ENCODE measurements at places on chromosomes 11 and 22. TPM values are rescaled to one million over a fixed set of nuclear protein-coding genes. Genes with fewer than 3 reads are reported as not detected.
A peak's percentile ranks its signal among the peaks of the same experiment; 100 is the strongest.

GRCh38 chr22:44940130-44940529 lies 69.7 kb downstream of the PHF21B start:
- no peak for DNase-seq

GRCh38 chr11:69158301-69159149 lies 2.8 kb downstream of the SMIM38 start:
- no peak for DNase-seq

- DNase-seq: peak; percentile 72
These were observed 14.6 kb downstream of the MRGPRF start for GRCh38 chr11:68998390-68998911.

DNA sequence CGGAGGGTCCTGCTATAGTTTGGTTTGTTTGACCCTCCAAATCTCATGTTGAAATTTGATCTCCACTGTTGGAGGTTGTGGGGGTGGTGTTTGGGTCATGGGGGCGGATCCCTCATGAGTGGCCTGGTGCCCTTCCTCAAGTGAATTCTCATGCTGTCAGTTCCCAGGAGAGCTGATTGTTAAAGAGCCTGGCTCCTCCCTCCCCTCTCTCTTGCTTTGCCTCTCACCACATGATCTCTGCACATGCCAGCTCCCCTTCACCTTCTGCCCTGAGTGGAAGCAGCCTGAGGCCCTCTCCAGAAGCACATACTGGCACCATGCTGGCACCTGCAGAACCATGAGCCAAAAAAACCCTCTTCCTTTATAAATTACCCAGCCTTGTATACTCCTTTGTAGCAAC lies 7.1 kb downstream of the TSPAN18 start:
- no peak for DNase-seq

- DNase-seq: no peak
These were observed 129.5 kb upstream of the TBCEL start for GRCh38 chr11:120894202-120894985.

The OR10S1 gene
- not detected for total RNA-seq

- DNase-seq: no peak
These were observed 5.8 kb upstream of the NECTIN1 start for GRCh38 chr11:119734788-119735187.

DNA sequence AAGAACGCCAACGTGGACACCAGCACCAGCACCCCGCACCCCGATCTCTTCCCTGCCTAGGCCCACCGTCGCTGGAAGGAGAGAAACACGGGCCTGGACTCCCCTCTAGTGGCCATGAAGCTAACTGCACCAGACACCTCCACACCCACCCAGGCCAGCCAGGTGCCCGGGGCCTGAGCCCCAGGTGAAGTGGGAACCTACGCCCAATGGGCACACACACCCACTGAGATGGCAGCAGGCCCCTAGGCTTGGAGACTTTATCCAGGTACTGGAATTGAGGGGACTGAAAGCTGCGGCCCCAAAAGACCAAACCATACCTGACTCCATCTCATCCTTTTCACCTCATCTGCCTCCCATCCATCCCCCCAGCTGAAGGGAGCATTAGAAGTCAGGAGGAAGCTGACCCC lies 81.0 kb downstream of the BUD13 start:
- DNase-seq: peak; percentile 26

DNA sequence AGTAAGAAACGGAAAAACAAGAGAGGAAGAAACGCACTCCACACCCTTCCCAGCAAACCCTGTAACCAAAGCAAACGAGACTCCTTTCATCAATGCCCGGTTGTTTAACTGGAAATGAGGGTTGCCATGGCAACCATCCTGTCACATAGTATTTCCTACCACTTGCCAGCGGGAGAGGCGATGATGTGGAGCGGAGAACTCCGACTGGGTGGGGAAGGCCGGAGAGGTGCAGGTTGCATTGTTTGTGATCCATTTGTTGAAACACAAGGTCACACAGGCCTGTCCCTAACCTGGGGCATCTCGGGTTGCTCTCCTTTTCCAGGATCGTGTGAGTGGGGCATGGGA lies 609.9 kb downstream of the BUD13 start:
- no peak for DNase-seq

DNA sequence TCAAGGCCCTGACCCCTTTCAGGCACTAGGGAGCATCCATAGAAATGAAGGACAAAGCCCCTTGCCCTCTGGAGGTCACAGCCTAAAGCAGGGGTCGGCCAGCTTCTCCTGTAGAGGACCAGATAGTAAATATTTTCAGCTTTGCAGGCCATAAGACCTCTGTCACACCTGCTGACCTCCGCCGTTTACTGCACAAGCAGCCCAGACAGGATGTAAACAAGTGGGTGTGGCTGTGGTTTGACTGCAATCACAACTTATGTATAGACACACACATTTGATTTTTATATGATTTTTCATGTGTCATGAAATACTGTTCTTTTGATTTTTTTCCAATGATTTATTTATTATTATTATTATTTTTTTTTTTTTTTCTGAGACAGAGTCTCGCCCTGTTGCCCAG lies 34.3 kb downstream of the KIAA1671 start:
- DNase-seq: no peak

DNA sequence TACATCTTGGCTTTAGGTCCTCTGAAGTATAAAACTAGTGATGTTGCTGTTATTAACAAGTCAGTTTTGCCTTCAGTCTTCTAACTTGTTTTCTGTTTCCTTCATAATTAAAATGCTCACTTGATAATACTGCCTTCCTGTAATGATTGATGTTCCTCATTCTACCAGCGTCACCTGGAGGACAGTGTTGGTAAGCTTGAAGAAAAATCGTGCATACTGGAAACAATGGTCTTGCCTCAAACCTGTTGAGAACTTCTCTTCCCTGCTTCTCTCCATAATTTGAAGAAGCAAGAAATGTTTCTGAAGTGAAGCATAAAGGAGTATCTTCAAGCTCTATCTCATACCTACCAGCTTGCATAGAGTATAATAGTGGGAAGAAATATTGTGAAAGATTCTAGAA lies 3.0 kb downstream of the YWHAH start:
- DNase-seq: no peak

DNA sequence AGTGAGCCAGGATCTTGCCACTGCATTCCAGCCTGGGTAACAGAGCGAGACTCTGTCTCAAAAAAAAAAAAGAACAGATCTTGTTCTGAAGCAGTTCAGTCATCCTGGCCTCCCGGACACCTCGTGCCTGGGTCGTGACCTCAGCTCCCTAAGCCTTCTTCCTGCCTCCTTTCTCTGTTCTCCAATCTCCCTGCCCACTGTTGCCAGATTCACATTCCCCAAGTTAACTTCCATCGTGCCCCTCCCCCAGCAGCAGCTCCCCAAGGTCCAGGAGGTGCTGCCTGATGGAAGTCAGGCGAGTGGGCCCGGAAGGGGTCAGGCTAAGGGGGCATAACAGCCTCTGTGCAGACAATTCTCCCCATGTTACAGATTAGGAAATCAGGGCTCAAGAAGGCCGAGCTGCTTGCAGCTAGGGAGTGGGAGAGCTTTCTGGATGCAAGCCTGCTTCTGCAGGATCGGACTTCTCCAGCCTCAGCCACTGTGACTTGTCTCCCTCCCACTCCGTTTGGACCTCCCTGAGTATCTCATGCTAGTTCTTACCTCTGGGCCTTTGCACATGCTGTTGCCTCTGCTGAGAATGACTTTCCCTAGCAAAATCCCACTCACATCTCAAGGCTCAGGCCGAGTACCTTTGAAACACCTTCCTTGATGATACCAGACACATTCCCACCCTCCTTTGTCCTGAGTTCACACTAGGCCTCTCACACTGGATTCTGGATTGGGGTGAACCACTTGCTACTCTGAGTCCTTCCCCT lies 14.3 kb upstream of the TMEM184B start:
- DNase-seq: peak; percentile 64

DNA sequence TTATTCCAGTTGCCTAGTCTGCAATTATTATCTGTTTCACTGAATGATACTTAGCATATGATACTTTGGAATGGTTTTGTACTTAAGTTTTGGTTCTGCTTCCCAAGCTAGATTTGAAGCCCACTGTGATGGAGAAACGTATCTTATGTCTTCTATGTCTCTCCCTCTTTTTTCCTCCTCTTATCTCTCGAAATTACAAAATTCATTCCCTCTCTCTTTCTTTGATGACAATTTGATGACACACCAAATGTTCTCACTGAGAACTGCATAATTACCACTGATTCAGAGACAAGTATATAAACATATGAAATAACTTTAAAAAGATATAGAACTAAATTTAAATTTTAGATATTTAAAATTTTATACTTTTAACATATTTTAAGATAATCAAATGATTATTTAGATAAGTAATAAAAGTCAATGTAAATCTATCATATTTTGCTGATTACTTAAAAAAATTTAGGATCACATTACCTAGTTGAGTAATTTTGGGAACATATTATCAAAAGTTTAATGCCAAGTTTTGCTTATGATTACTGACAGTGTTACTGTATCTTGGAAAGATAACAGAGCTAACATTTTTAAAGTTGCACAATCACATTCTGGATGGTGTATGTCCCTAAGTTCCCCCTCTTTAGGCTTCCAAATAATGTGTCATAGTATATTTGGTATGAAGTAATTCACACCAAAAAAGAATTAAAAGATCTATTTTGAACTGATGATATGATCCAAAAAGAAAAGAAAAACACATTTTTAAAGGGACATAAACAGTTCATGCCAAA lies 255.3 kb downstream of the SBF2 start:
- DNase-seq: peak; percentile 70

The TEX54 gene
- not detected for total RNA-seq

The CACNA1I gene
- under 0.01 TPM for total RNA-seq

DNA sequence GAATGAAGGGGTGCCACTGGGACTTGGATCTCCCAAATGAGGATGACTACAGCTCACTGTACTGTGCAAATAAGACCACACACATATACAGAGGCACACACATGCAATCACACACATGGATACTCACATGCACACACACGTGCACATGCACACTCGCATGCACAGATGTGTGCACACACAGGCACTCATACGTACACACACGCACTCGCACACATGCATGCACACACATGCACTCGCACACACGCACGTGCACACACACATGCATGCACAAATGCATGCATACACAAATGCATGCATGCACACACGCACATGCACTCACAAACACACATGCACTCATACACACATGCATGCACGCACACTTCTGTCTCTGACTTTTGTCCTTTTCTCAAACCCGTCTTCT lies 36.0 kb downstream of the TECTA start:
- no peak for DNase-seq

DNA sequence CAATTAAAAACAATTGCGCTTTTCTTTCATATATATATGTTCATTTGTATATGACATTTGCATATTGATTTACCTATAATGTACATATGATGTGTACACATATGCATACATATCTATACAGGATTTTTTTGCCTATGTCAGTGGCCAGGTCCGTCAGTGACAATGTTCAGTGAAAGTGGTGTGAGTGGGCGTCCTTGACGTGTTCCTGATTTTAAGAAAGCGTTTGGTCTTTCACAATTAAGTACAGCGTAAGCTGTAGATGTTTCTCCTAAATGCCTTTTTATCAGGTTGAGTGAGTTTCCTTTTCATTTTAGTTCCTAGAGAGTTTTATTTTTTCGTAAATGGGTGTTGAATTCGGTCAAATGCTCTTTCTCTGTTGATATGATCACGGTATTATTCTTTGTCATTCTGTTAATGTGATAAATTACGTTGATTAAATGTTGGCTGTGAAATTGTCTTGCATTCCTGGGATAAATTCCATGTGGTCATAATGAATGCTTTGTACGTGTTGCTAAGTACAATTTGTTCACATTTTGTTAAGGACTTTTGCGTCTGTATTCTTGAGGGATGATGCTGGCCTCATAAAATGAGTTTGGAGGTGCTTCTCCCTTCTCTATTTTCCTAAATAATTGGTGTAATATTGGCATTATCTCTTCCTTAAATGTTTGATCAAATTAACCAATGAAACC lies 10.6 kb upstream of the GNB1L start:
- no peak for DNase-seq

The OR8D1 gene
- 0.32 TPM for total RNA-seq

- DNase-seq: no peak
These were observed 107.9 kb downstream of the ARHGAP8 start for GRCh38 chr22:44860311-44860710.

The TMEM25 gene
- total RNA-seq: 25.8 TPM

The GRIA4 gene
- total RNA-seq: 12.2 TPM

- peak; percentile 36 for DNase-seq
These were observed 6.7 kb downstream of the SLC37A2 start for GRCh38 chr11:125069796-125070195.

- peak; percentile 14 for DNase-seq
These were observed 869.2 kb downstream of the TBC1D22A start for GRCh38 chr22:47631571-47632102.

- DNase-seq: peak; percentile 65
These were observed 26.0 kb upstream of the CBX7 start for GRCh38 chr22:39178206-39179111.

DNA sequence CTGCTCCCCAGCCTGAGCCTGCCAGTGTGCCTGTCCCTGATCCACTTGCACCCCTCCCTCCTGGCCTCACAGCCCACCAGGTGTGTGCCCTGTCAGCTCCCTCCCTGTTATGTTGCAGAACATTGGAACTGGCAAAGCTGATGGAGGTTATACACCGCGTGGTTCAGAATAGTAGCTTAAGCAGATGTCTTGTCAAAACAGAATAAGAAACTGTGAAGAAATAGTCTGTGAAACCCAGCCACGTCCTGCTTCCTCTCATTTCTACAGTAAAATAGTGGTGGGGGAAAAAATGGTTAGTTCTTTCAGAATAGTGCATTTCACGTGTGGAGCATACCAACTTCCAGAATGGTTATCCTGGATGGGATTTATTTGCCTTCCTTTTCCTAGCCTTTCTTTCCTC lies 161.2 kb upstream of the NAV2 start:
- no peak for DNase-seq

The NPTXR gene
- 0.64 TPM for total RNA-seq

DNA sequence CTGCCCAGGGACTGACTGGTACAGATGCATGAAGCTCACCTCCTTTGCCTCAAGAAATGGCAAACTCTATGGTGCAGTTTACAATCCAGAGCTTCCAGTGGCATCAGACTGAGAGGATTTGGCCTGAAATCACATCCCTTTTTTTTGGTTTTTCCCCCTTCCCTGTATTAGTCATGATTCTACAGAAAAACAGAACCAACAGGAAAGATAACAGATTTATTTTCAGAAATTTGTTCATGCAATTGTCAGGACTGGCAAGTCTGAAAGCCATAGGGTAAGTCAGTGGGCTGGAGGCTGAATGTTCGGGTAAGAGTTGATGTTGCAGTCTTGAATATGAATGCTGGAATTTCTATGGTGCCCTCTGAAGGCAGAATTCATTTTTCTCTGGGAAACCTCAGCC lies 12.0 kb upstream of the ZDHHC13 start:
- DNase-seq: no peak

DNA sequence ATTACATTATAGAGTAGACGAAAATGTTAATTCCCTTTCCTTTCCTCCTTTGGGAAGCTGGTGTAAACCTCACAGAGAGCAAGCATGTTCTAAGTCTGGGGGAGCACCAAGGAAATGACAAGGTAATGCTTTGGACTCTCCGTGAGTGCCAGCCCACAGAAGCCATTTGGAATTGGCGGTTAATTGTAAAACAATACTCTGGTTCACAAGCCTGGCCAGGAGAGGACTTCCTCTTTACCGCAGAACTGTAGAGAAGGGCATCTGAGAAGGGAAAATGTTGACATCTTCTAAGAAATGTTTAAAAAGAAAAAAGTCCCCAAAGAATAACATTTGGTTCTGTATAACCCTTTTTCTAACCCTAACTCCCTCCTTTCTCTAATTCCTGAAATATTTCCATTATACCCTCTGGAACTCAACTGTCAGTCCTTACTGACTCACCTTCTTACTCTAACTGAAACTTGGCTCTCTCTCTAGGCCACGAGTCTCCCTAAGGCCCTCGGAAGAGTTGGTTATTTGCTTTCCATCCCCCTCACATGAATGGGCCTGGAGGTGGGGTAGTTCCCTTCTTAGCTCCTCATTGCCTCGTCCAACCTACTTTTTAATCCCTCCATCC lies 379.8 kb downstream of the SOX6 start:
- no peak for DNase-seq
